Stimulated activated memory B cell treated with anti-CD40 and anti-IgM and Interleukin-4, amounts not matched to agents 10 μg/mL and 1 μg/mL and 100 μg/mL, for 72 hours (primary cell): ENCODE measurements at places on chromosomes 16 and 17.

GRCh38 chr16:24332582-24333090 is 76.5 kb downstream of the CACNG3 start:
- no peak for ATAC-seq

GRCh38 chr17:30378241-30378824 is 394 bp upstream of the CPD start:
- ATAC-seq = peak; percentile 15

DNA sequence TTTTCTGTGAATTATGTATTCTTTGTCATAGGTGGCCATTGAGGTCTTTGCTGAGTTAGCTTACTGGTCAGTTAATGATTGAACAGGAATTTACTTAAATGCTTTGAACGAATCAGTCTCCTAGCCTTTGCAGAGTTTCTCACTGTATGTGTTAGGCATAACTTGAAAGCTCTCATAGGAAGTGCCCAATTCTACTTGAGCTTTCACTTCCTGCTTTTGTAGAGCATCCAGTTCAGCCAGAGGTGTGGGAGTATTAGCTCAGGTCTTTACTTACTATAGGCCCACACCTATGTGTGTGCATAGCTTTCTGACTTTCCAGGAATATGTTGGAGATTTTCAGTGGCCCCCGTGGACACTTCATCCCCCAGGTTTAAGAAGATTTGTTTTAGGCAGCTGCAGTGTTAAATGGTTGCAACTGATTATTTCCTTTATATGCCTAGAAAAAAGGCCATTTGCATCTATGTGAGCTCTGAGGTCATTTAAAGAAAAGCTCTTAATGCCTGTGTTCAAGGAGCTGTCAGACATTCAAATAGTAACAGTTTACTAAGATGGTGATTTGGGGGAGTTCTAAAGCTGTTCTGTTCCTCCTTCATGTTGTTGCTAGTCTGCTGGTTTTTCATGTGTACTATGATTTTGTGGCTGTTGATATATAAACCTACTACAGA is 62.3 kb downstream of the PHKB start:
- peak; percentile 99 for ATAC-seq

DNA sequence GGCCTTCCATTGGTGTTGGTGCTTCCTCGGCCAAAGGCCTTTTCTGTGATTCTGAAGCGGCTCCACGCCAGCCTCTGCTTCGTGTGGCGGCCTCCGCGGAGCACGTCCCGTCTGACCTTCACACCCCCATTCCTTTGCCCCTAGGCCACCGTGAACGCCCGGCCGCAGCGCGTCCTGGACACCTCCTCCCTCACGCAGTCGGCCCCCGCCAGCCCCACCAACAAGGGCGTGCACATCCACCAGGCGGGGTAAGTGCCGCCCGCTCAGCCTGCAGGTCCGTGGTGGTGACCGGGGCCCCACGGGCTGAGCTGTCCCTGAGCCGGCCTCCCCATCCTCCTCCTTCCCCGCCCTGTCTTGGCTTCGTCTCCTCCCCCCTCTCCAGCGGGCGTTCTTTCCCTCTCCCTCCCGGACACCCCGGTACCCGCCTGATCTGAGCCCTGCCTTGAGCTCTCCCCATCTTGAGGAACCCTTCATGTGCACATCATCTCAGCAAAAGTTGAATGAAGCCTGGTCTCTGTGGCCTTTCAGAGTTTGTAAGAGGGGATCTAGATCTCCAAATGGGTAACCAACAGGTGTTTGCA is 69.0 kb upstream of the CHMP6 start:
- peak; percentile 32 for ATAC-seq

- no peak for ATAC-seq
These were observed 8.3 kb upstream of the RHOT2 start for GRCh38 chr16:659618-660017.

DNA sequence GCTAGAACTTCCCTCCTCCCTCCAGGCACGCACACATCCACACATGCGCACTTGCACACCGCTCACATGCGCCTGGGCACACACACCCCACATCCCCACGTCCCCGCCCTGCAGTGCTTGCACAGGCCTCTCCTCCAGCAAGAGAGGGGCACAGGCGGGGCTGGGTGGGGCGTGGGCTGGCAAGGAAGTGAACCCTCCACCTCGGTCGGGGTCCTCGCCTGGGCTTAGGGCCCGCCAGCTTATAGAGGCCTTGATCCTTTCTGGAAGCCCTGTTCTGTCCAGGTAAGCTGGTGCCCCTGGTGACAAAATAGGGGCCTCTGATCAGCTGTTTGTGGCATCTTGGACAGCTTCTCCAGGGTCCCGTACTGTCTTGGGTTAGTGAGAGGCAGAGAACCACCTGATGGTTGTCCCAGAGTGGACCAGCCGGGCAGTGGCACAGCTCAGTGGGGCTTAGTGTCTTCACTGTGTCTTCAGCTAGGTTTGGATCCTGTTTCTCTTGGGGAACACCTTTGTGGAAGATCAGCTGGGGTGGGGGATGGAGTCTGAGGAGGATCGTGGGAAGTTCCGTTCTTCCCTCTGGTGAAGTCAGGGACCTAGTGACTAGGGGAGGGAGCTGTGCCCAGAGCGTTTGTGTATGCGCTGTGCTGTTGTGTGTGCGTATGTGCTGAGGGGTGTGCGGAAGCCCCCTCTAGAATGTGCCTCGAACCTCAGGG is 12.1 kb downstream of the TBX4 start:
- ATAC-seq = no peak

- no peak for ATAC-seq
These were observed 786 bp downstream of the TMC7 start for GRCh38 chr16:18984435-18985005.

- peak; percentile 49 for ATAC-seq
These were observed at the start of gene DOC2A for GRCh38 chr16:30010844-30011713. DOC2A (minus strand) TSS chr16:30011027; CDS start chr16:30010222, 805 bp downstream.

DNA sequence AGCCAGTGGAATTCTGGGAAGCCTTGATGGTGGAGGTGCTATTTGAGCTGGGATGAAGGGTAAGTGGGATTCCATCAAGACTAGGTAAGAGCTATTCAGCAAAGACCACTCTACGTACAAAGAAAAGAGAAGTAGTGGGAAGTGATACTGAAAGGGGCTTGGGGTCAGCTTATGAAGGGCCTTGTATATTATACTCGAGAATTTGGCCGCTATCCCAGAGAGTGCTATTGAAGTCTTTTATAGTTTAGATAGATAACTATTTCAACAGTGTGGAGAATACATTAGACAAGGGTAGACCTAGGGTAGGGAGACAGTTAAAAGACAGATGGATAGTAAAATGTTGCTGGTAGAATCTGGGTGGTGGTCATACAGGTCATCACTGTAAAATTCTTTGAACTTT is 10.3 kb downstream of the DNAH2 start:
- no peak for ATAC-seq
